ENCODE measurements at places on chromosomes 4 and X.

DNA sequence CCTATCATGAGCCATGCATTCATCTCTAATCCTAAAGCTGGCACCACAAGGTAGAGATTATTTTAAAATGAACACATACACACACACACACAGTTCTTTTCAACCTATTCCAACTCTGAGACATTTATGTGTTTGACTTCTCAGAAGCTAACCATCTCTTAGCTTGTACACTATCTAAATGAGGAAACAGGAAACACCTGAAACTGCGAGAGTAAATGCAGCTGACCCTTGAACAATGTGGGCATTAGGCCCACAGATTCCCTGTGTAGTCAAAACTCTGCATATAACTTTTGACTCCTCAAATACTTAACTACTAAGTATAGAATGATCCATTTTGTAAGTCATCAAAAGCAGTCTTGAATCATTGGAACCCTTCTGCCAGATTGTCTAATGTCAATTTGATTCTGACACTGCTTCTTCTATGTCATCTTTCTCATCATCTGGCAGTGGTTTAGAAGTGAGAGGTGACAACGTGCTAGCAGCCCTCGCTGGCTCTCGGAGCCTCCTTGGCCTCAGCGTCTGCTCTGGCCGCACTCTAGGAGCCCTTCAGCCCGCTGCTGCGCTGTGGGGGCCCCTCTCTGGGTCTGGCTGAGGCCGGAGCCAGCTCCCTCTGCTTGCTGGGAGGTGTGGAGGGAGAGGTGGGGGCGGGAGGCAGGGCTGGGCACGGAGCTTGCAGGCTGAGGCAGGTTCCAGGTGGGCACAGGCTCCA, 21.4 kb upstream of the IL15 start:
- DNase-seq: no peak

DNA sequence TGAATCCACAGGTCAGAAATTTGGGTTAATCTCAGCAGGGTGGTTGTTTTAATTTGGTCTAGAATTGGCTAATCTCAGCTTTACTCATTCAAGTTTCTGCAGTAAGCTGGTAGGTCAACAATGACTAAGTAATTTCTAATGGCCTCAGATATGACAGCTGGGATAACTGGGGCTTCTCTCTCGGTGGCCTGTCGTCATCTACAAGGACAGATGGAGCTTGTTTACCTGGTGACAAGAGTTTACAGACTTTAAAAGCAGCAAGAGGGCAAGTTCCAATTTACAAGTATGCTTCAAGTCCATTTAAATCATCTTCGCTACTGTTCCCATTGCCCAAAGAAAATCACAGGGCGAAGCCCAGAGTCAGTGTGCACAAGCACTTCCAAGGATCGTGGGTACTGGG, 453.9 kb downstream of the PDHA2 start:
- DNase-seq: no peak

- DNase-seq: peak; percentile 19
Observed at GRCh38 chr4:143700416-143701352, at the start of gene FREM3. Gene FREM3 (minus strand): TSS chr4:143700675. CDS start chr4:143700675, 0 bp downstream.

- no peak for DNase-seq
Observed at GRCh38 chr4:1668488-1668840, 15.6 kb downstream of the FAM53A start.

GRCh38 chr4:184653650-184654049, 4.1 kb downstream of the PRIMPOL start:
- no peak for DNase-seq

- no peak for DNase-seq
Observed at GRCh38 chr4:9952415-9952950, 68.8 kb downstream of the SLC2A9 start.

GRCh38 chr4:101958547-101958946, 168.0 kb downstream of the BANK1 start:
- DNase-seq: no peak

GRCh38 chrX:48683411-48683982, at the start of gene WAS:
Gene WAS (plus strand): TSS chrX:48683799. CDS start chrX:48683854, 55 bp downstream.
- DNase-seq: peak; percentile 61

GRCh38 chr4:14646831-14647230, 355.4 kb upstream of the CPEB2 start:
- no peak for DNase-seq

DNA sequence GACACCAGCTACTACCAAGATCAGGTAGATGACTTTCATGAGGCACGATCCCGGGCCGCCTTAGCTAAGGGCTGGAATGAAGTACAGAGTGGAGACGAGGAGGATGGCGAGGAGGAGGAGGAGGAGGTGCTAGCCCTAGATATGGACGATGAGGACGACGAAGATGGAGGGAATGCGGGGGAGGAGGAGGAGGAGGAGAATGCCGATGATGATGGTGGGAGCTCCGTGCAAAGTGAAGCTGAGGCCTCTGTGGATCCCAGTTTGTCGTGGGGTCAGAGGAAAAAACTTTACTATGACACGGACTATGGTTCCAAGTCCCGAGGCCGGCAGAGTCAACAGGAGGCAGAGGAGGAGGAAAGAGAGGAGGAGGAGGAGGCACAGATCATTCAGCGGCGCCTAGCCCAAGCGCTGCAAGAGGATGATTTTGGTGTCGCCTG, 481 bp downstream of the UTP3 start:
- no peak for DNase-seq

DNA sequence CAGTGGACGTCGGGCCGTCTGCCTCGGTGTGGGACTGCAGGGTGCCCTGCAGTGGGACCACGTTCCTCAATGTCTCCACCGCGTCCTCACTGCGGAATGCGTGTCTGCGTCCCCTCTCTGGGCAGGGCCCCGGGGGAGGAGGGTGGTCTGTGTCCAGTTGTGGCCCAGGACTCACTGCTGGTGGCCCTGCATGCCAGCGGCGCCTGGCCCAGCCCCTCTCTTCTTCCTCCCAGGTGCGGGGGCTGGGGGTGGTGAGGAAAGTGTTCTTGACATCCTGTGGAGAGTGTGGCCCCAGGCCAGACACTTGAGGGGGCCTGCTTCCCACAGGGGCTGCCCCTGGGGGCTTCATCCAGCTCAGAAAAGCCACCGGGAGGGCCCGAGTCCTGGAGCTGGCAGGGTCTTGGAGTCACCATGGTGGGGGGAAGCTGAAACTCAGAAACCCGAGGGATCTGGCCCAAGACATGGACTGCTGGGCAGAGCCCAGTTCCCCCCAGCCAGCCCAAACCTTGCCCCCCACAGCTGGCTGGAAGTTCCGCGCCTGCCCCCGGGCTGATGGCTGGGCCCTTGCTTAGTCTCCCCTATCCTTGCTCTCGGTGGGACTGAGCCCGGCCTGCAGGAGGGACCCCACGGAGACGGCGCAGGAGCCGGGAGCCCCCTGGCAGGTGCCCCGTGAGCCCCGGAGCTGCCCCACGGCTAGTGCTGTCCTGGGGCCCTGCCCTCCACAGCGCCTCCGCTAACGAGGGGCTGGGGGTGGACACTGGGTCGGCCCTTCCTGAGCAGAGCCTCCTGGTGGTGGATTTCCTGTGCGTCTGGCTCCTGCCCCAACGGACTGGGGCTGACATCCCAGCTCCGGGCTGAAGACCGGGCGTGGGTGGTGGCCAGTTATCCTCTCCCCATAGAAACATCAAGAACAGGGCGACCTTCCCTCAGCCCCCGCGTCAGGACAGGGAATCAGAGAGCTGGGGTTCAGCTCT, 2.9 kb downstream of the DOK7 start:
- DNase-seq: no peak

- DNase-seq: no peak
Observed at GRCh38 chr4:167578906-167579305, 344.6 kb upstream of the SPOCK3 start.

DNA sequence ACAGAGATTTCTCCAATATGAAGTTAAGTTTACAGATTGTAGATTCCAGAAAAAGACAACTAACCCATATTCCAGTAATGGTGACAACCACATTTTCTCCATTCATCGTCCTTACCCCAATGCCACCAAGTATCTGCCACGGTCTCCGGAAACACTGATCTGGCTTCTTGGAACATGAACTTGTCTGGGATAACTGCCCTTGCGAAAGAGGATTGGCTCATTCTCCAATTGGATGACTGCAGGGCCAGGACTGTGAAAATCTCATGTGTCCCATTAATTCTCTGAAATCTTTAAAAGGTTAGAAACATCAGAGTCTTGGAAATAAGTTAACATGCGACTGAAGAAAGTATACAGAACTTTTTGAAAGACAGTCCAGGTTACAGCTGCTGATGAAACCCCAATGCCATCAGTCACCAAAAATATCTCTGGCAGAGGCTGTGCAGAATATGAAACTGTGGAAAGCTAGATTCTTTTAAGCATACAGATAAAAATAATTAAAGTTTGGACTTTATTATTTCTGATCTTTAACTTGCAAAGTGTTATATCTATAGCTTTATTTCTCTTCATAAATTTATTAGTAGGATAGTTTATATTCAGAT, 496.9 kb downstream of the PPARGC1A start:
- no peak for DNase-seq

DNA sequence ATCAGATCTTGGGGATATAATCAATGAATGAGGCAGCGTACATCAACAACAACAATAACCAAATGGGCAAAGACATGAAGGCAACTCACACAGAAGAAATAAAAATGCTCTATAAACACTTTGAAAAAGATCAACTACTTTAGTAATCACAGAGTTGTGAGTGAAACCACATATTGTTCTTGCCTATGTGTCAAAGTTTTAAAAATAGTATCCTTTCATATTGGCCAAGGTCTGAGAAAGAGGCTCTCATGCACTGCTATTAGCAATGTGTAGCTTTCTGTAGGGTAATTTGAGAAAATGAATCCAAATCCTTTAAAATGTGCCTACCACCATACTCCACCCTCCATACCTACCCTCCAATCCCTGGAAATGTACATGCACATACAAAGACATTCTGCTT, 25.0 kb downstream of the COQ2 start:
- no peak for DNase-seq

GRCh38 chr4:165222651-165222994, 15.3 kb downstream of the KLHL2 start:
- no peak for DNase-seq

DNA sequence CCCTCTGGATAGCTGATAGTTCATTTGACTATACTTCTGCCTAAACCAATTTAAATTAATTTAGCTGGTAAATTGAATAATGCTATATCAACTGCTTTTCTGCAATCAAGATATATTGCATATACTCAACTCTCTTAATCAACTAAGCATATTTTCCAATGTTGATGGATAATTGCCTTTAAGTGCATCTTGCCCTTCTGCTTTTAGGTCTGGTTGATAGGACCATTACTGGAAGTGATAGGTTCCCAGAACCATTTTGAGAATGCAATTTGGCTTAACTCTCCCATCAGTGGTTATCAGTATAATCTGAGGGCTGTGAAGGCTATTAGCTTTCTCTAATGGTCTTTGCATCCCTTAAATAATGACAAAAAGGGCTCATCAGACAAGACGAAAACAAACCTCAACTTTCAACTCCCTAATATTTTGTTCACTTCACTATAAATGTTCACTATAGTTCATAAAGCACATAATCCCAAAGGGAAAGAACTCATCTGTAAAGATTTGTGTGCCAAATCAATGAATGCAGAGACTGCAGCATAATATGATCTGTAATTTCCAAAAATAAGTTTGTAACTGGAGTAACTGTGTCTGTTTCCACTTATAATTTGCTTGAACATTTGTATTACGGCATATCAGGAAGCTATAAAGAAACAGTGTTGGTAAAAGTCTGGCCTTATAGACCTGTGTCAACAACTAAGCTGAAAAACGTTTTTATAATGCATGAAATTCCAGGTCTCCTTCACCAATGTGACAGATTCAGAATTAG, 273.6 kb downstream of the FBXO8 start:
- DNase-seq: no peak

GRCh38 chr4:15805583-15806517, 27.7 kb downstream of the CD38 start:
- DNase-seq: no peak

DNA sequence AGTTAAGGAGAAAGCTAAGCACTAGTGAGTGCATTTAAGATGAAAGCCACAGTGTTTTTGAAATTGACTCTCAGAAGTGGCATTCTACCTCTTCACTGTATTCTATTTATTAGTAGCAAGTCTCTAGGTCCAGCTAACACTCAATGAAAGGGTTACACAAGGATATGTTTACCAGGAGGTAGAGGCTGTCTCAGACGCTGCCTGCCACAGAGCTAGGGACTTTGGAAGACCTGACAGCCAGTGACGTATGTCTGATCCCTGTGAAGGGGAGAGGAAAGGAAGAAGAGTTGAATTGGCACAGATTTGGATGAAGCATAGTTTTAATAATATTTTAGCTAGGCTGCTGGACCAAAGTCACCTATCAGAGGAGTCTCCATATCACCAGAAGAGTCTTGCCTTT, 36.5 kb upstream of the KLHL2 start:
- no peak for DNase-seq

DNA sequence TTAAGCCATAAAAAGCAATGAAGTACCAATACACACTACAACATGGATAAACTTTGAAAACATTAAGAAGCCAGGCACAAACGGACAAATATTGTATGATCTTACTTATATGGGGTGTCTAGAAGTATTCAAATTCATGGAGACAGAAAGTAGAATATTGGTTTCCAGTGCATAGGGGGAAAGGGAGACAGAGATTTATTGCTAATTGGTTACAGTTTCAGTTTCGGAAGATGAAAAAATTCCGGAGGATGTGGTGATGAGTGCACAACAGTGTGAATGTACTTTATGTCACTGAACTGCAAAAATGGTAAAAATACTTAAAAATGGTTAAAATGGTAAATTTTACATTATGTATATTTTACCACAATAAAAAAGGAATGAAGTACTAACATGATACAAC, 5.1 kb upstream of the PRDX4 start:
- no peak for DNase-seq

- DNase-seq: no peak
Observed at GRCh38 chr4:161010227-161010626, 1153.6 kb downstream of the FSTL5 start.

- no peak for DNase-seq
Observed at GRCh38 chr4:147862043-147862692, 130.3 kb downstream of the ARHGAP10 start.

- DNase-seq: no peak
Observed at GRCh38 chrX:41542135-41542534, 95.0 kb downstream of the NYX start.

- no peak for DNase-seq
Observed at GRCh38 chr4:11072463-11072862, 356.2 kb downstream of the HS3ST1 start.

DNA sequence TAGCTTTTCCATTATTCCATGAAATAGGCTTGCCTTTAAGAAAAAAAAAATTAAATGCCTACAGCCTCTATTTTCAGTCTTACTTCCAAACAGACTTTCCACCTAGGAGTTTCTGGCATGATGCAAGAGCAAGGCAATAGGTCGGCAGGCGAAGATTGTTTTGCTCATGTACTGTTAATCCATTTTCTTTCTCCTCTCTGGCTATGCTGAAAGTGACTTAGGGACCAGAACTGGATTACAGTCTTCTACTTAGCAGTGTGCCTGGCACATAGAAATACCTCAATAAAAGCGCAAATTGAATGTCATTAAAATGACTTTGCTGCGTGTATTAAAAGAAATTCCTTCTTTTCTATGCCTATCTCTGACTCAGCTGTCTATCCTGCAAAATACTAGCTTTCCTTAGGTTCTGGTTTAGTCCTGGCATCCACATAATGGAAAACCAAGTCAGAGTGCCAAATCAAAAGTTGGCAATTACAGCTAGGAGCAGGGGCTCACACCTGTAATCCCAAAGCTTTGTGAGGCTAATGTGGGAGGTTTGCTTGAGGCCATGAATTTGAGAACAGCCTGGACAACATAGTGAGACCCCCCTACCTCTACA, 51.9 kb downstream of the CC2D2A start:
- no peak for DNase-seq

GRCh38 chrX:54439960-54440871, at the start of gene TSR2:
Gene TSR2 (plus strand): TSS chrX:54440404. CDS start chrX:54440422, 18 bp downstream.
- DNase-seq: peak; percentile 51
